ENCODE measurements at places on chromosomes 6 and 20. TPM values are rescaled to one million over a fixed set of nuclear protein-coding genes. Genes with fewer than 3 reads are reported as not detected.

DNA sequence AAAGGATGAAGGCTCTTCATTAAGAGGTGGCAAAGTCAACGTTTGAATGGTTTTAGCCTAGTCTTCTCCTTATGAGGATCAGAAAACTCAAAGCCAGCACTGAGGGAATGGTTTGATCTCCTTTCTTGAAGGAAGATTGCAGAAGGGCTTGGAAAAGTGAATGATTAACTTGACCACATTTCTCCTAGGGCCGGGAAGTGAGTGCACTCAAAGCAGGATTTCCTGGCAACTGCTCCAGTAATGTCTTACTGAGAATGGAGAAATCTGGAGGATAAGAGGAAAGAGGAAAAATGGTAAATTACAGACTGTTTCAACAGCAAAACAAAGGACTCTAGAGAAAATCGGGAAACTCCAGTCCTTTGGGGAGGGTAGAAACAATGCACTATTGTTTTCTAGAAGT, 189.0 kb upstream of the FOXA2 start:
- DNase-seq, result no peak

DNA sequence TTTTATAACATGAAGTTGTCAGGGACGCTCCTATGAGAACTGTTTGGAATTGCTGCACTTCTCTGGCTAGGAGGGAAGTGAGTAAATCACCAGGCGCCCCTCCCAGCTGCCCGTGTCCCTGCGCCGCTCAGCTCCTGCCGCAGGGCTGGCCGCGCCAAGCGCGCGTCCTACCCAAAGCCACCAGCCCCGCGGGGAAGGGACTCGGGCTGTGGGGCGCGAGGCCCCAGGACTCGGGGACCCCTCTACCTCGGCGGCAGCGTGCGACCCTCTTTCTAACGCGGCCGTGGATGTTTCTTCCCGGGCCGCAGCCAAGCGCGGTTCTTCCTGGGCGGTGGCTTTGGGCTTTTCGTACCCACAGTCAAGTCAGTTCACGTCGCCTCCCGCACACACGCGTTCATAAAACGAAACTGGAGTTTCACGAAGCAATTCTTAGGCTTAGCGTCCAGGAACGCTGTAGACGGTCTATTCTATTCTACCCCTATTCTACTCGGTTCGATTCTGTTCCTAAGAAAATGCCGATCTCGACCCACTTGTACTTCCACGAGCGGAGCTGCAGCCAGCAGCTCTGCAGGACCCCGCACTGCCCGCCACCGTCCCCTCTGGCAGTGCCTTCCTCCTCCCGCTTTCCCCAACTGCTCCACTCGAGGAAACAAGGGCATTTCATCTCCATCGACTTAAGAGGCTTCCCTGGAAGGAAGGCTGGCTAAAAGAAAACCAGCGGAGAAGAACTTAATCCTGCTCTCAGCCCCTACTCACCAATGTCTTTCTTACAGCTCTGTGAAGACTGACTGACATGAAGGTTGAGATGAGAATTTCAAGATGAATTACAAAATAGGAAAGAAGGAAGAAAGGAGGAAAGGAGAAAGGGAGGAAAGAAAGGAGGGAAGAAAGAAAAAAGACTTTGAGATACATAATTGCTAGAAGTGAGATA, 15.4 kb downstream of the FOXC1 start:
- peak; percentile 35 for DNase-seq

TBC1D32 gene
- 21.2 TPM for total RNA-seq

CUL9 gene
- 27.7 TPM for total RNA-seq

FAM217A gene
- total RNA-seq, result not detected

SYCP2L gene
- total RNA-seq, result not detected

SLC52A3 gene
- total RNA-seq, result not detected

PGC gene
- total RNA-seq, result not detected

TMEM151B gene
- total RNA-seq, result not detected

GRCh38 chr6:128463942-128464341, 56.5 kb downstream of the PTPRK start:
- DNase-seq, result peak; percentile 8

GRCh38 chr6:161238500-161238899, 35.4 kb downstream of the AGPAT4 start:
- DNase-seq, result no peak

CYP24A1 gene
- total RNA-seq, result not detected

- peak; percentile 93 for DNase-seq
These were observed 260.5 kb upstream of the MARCKS start for GRCh38 chr6:113596387-113597230.

TRERF1 gene
- 6.5 TPM for total RNA-seq

DNA sequence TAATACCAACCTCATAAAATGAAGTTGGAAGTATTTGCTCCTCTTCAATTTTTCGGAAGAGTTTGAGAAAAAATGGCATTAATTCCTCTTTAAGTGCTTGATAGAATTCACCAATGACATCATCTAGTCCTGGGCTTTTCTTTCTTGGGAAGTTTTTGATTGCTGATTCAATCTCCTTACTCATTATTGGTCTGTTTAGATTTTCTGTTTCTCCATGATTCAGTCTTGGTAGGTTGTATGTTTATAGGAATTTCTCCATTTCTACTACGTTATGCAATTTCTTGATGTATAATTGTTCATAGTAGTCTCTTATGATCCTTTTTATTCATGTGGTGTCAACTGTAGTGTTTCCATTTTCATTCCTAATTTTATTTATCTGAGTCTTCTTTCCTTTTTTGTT, 176.9 kb upstream of the PRND start:
- peak; percentile 59 for DNase-seq

DNA sequence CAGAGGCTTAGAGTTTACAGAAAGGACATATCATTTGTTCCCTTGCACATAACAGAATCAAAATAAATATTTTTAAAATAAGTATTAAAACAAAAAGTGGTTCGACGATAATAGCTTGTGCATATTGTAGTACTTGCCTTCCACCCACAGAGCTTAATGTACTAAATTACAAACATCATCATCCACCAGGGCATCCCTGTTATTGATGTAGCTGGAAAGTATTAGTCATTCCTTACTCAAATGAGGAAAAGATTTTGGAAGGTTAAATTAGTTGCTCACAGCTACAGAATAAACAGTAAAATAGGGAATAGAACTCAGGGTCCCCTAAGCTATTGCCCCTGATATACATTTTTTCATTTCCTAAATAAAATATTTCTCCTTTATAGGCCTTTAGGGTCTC, 150.3 kb downstream of the PTPRK start:
- DNase-seq, result peak; percentile 49

- peak; percentile 87 for DNase-seq
These were observed 24.7 kb downstream of the TTLL9 start for GRCh38 chr20:31894980-31895675.

TFAP2C gene
- 18.1 TPM for total RNA-seq

GRCh38 chr20:43727980-43728590, 1.3 kb upstream of the GTSF1L start:
- DNase-seq, result peak; percentile 69

APCDD1L gene
- 2.9 TPM for total RNA-seq

DNMT3B gene
- 3.2 TPM for total RNA-seq

DNA sequence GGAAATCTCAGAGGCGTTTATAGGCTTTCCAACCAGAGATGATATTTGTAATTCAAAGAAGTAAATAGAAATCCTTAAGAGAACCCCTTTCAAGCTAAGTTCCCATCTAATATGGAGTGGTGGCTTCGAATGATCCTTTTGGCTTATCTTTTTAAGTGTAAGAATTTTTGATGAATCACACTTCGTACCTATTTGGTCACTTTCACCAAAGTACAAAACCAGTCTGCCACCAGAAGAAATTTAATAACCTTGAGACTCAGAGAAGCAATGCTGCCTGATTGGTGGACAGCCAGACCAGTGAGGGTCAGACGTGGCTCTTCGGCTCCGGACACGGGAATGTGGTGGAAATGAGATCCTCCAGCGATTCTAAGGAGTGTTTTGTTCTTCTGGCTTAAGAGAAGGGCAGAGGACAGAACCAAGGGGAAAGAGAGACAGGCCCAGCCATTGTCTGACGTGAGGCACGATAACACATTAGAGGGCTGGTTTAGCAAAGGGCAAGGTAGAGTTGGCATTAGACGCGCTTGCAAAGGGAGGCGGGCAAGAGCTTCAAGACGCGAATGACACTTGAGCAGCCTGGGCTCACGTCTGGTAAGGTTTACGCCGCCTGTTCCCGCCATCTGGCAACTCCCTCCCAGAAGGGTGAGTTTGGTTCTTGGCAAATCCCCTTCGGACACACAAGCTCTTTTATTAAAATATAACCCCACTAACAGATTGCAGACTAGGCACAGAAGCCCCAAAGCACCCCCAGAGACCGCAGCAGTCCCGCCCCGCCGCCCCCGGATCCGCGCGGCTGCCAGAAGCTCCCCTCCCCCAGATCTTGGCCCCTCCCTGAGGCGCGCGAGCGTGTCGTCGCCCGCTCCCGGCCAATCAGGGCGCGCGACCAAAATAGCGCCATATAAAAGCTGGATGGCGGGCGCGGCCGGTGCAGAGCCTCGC, 50.0 kb upstream of the EZR start:
- DNase-seq, result no peak

ME1 gene
- 39.7 TPM for total RNA-seq

GRCh38 chr6:160226118-160226591, 32.5 kb downstream of the SLC22A2 start:
- DNase-seq, result no peak

DNA sequence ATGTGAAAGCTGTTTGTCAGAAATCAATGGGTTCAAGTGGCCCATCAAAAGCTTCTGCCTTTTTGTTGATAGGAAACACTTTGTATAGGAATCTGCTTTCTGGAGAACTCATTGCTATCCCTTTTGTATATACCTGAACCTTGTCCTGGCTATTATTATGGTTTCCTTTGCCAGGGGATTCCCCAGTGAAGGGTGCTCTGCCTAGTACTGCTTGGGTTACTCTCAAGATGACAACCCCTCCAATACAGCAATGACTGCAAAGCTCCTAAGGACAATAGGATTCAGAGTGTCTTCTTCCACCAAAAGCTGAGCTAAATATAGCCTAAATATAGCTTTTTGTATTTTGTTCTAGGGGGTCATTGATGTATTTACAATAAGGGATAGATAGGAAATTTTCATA, 54.0 kb upstream of the PTPRK start:
- DNase-seq, result no peak

GRCh38 chr20:39190666-39191570, 228.8 kb downstream of the DHX35 start:
- DNase-seq, result peak; percentile 1

GRCh38 chr20:52965819-52966218, 6.3 kb upstream of the TSHZ2 start:
- DNase-seq, result no peak

DNA sequence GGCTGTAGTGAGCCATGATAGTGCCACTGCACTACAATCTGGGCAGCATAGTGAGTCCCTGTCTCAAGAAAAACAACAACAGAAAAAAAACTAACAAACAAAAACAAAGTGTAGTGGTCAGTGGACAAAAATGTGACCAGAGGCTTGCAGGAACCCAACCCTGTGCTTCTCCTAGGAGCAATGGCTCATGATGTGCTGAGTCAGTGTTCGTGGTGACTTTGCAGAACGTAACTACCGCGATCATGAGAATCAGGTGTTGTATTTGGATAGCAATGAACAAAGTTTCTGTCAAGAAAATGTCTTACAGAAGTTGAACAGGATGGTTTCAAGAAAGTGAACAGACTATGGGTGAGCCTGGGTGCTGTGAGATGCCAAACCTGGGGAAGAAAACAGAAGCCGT, 18.5 kb upstream of the FOXC1 start:
- no peak for DNase-seq

GRCh38 chr6:43399932-43400487, 27.3 kb upstream of the ABCC10 start:
- DNase-seq, result peak; percentile 24

Measured in fibroblast of villous mesenchyme (primary cell).